ENCODE measurements at places on chromosomes 11 and 22.

DNA sequence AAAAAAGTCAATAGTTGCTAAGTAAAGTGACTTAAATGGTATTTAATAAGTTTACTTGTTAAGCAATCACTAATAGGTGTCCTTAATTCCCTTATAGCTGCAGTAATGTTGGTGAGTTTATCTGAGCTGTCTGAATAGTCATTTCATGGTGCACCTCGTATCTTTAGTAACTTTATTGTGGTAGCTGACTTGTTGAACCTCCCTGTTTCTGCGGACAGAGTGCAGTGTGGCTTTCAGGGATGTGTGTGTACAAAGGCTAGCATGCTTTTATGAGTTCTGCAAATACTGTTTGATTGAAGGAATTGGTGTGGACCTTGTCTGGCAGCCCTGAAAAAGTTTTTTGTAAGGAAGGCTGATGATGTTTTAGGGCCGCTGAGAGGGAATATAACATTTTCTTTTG, 2.6 kb downstream of the ZNRF3 start:
- no peak for DNase-seq

DNA sequence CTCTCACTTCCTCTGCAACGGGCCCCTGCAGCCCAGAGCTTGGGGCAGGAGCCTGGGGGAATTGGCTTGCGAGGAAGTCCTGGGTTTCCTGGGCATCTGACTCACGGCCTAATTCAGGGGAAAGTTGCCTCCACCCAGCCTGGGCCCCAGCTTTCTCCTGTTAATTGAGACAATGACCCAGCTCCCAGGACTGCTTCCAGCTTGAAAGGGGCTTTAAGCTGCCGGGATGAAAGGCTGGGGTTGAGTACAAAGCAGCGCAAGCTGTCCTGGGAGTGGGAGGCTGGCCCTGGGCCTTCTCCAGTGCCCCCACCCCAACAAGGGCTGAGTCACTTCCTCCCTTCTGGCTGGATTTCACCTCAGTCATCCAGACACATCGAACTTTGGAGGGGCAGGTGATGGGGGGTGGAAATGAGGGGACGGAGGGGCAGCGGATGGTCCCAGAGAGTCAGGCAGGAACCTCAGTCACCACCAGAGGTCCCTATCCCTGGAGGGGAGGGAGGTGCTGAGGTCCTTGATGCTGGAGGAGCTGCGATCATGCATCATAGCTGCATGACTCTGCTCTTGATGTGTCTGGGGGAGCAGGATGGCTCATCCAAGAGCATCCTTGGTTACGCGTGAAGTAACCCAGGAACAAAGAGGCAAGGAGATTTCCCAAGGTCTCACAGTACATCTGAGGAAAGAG, 30.1 kb upstream of the OAF start:
- DNase-seq: no peak

- no peak for DNase-seq
Measured at GRCh38 chr11:130622141-130622542, 173.7 kb downstream of the ADAMTS15 start.

GRCh38 chr11:29256580-29256979, 760.2 kb downstream of the KCNA4 start:
- DNase-seq: no peak

DNA sequence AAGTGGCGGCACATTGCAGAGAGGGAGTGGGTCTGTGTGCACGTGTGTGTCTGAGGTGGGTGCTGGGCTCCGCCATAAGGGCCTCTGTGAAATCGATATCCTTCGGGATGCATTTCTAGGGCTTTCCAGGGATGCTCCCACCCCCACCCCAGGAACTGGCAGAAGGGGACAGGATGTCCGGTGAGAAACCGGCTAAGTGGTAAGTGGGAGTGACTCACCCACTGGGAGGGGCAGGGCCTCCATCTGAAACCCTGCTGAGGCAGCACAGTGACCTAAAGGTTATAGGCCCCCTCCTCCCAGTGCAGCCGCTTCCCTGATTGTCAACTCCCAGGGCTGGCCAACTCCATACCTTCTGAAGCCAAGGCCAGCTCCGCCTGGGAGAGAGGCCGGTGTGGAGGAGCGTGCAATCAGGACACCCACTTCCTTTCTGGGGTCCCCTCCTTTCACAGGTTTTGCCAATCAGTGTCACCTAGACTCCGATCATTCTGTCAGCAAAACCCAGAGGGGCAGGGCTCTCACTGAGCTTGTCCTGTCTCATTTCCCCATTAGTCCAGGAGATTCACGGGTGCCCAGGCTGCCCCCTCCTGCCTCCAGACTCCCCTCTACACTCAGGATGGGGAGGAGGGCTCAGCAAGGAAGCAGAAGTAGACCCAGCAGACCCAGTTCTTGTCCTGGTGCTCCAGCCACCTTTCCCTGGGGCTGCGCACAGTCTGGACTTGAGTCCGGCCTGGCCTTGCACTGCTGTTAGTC, 44.5 kb downstream of the NECTIN1 start:
- DNase-seq: no peak

- DNase-seq: no peak
Measured at GRCh38 chr11:63672936-63673539, 1.9 kb upstream of the ATL3 start.

DNA sequence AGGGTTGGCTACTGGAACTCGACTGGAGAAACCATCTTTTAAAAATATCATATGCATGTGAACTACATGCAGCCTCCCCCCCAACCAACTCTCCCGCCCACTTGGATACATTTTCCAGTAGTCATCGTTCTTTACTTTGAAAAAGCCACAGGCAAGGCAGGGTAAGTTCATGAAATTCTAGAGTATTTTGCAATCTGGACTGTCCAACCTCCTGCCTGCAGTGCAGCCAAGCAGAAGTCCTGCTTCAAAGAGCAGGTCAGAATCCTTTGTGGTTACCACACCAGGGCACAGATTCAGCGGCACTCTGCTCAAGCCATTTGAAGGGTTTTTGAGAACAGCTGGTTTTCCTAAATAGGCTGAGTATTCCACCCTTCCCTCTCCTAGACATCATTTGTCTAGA, 12.1 kb downstream of the ELF5 start:
- no peak for DNase-seq

DNA sequence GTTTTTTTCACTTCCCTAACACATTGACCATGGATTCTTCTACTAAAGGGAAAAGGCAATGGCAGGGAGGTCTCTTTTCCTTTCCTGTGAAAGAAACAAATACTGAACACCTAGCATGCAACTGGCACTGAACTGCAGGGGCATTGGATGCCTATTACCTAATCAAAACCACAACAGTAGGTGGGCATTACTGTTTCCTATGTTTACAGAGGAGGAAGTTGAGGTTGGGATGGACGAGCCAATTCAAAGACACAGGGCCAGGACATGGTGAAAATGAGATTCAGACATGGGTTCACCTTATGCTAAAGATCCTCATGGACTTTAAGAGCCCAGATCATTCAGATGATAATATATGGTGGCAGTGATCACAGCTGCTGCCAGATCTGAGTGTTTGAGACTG, 407.0 kb downstream of the MIAT start:
- DNase-seq: no peak

DNA sequence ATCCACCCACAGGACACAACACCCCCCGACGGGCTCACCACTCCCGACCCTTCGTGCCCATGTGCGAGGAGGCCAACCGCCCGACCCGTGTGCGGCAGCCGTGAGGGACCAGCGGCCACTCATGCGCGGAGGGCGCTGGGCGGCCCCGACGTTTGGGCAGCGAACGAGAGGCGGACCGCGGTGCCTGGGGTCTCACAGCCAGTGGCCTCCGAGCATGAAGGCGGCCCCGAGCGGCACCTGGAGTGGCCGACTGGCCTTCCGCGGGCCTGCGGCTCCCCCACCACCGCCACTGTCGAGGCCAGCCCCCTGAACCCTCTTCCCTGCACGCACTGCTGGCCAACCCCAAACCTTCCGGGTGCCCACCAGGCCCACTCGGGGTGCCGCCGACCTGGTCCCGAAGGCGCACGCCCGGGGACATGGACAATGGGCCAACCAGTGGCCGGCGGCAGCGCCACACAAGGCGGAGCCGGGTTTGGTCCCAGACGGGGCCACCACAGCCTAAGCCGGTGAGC, 4274.9 kb upstream of the OR11H1 start:
- no peak for DNase-seq

DNA sequence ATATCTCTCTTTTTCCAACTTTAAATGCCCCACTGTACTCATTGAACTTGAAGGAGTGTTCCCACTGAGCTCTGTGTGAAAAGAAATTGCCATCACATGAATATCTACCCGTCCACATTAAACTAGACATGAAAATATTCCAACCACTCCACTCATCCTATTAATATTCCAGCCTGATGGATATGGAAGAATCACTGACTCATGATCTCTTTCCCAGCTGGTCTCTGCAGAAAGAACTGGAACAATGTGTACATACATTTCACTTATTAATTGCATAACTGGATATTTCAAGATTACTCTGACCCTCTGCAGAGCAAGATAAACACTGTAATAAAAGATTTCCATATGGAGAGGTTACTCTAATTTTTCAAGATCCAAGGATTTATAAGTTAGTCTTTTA, 711.1 kb upstream of the LRRC4C start:
- no peak for DNase-seq

DNA sequence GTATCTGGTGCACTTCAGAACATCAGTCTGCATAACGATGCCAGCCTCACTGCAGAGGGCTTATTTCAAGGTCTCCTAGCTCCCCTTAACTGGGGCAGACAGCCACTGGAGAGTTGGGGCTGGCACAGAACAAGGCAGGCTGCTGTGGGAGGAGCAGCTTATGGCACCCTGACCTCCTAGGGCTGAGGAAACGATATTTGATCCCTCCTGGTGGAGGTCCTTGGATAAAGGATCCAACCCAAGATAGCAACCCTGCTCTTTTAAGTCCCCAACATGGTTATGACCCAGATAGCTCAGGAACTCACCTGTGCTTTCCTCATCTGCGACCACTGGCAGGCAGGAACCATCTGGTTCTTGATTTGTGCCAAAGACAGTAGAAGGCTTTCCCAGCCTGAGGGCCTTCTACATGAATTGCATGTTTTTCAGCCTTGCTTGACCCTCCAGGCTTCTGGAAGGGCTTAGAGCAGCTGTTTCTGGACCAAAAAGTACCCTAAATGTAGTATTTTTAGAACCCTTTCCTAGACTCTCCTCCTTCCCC, 2.8 kb downstream of the TMEM109 start:
- no peak for DNase-seq

DNA sequence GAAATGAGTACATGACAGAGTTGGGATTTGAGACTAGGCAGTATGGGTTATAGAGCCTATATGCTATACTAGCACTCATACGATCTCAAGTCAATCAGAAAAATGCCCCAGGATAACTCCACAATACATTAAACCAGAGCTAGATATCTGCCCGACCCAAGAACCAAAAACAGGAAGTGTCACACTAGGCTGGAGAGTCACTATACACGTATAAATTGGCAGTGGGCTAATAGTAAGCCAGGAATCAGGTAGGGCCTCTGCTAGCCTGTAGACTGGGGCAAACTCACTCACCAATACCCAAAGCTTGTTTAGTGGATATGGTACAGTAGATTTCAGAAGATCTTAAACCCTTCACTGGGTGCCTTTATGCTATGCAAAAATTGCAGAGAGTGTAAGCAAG, 16.2 kb upstream of the EIF4G2 start:
- DNase-seq: no peak

DNA sequence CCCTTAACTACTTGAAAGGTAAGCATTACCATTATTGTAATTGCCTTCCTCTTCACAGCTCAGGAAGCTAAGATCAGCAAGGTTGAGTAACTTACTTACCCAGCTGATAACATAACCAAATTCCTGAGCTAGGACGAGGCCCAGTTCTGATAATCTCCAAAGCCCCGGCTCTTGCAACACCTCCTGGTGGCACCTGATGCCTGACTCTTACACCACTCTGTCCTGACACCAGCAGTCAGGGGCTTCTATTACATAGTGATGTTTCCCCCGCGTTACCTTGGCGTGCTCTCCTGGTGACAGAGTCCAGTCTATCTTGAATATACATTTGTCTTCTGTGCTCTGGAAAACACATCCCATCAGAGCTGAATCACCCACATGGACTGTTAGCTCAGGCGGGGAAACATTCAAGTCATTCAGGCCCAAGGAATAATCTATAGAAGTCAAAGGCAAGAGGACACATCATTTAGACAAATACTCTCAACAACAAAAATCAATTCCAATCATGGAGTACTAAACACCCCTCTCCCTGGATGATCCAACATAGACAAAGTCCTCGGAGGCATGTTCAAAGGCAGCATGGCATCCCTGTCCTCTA, 12.6 kb downstream of the JAML start:
- no peak for DNase-seq

GRCh38 chr11:92286709-92287108, 62.1 kb downstream of the FAT3 start:
- no peak for DNase-seq

DNA sequence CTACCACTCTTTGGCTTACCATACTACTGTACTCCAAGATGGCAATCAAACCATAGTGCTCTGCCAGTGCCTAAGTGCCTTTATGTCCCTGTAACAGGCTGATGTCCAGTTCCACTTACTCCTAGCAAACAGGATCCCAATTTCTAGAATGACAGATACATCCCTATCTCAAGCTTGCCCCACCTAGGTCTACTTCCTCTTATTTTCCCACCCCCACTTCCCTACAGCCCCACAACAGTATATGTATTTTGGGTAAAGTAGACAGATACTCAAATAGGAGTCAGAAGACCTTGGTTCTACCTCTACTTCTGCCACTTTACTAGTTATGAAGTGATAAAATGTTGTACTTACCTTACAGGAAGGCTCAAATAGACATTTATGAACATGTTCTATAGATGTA, 24.1 kb downstream of the SIK3 start:
- DNase-seq: no peak

- DNase-seq: no peak
Measured at GRCh38 chr11:15607361-15608036, 492.8 kb downstream of the INSC start.

GRCh38 chr11:35317253-35317652, 102.1 kb downstream of the SLC1A2 start:
- DNase-seq: peak; percentile 19

DNA sequence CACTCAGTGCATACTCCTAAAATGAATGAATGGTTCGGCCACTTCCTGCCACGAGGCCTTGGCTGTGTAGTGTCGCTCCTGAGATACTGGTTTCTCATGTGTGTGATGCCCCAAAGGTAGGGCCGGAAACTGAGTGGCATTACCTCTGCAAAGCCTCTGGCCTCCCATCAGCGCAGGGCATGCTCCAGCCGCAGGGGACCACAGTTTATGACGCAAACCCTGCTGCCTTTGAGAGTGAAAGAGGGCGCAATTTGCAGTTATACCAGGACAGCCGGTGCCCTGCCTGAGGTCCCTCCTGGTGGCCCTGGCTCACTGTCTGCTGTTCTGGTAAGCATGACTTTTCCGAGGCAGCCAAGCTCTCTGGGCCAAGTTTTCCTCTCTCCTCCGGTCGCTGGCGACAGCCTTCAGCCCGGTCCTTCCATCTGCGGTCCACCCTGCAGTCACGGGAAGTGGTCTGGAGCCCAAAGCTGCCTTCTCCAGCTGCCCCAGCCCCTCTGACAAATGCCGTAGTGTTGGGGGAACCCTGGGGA, 2.4 kb upstream of the FGF3 start:
- peak; percentile 37 for DNase-seq

GRCh38 chr22:29702000-29702930, 17.5 kb upstream of the CABP7 start:
- peak; percentile 76 for DNase-seq

GRCh38 chr11:33317662-33318061, 60.5 kb downstream of the HIPK3 start:
- no peak for DNase-seq

GRCh38 chr22:49239264-49240015, 588.2 kb downstream of the BRD1 start:
- no peak for DNase-seq
